ENCODE measurements at places on chromosomes 4 and X. TPM values are rescaled to one million over a fixed set of nuclear protein-coding genes. Genes with fewer than 3 reads are reported as not detected.

Gene CXorf49
- polyA plus RNA-seq, result not detected

Gene AREG
- polyA plus RNA-seq, result 46.3 TPM

Gene BRS3
- polyA plus RNA-seq, result not detected

DNA sequence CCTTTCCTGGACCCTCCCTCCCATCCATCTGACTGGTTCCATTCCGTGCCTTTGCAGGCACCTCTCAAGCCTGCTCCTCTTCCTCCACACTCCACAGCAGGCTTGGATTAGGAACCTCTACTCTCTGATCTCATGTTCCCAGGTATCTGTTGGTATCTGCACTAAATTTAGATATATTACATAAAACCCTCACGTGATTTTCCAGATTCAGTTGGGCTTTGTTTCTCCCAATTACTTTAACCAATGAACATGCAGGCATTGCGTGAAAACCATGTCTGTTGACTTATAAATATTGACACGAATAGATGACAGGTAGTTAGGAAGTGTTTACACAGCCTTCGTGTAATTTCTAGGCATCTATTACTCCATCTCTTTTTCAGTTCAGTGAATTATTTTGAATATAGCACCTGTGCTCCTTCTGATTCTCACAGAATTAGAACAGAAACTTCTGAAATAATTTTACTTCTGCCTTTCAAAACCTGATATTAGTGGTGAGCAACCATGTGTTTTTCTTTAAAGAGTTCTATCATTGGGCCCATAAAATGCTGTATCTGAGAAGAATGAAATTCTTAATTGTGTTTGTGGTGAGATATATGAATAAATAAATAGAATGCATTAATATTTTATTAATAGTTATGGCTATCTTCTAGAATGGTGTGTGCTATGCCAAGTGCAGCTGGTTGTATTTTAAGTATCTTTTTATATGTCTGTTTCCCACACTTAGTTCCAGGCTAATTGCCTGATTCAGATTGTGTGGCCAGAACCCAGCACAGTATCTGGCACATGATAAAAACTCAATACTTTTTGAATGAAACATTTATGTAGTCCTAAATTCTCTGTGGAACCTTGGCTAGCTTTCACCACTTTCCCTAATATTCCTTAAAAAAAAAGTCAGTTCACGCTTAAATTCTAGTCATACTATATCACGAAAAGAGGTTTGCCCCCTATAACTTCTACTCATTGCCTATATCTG, 304.8 kb downstream of the QDPR start:
- no peak for DNase-seq

Gene MAGEA10
- not detected for polyA plus RNA-seq

- peak; percentile 0 for DNase-seq
Measured at GRCh38 chr4:121827853-121828252, 4.2 kb upstream of the CCNA2 start.

DNA sequence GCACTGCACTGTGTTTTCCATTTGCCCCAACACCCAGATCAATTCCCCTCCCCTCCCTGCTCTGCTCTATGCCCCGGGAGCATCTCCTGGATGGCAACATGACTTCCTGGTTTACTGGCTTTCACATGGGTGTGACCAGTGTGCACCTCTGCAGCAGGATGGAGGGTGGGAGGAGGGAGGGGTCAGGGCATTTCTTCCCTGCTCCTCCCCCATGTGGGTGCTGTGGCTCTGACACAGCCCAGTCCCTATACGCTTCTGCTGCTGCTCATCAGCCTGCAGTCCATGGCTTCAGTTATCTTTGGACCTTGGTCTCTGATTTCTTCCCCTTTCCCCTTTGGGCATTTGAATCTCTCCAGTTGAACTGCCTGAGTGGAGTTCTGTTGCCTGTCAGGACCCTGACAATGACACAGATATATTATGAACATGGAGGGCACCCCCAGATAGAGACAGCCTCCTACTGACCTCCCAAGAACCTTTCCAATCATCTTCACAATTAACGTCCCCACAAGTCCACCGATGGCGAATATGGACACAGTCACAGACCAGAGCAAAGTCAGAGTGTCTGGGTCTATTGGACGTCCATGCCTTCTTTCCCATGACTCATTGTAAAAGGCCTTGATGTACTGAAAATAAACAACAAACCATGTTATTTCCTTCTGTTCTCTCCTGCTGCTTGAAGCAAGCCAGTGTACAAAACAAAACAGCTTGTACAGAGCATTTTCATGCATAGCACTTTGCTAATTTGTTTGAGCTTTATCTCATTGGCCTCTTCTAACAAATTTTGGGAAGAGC, 24.8 kb downstream of the SLC2A9 start:
- peak; percentile 13 for DNase-seq

DNA sequence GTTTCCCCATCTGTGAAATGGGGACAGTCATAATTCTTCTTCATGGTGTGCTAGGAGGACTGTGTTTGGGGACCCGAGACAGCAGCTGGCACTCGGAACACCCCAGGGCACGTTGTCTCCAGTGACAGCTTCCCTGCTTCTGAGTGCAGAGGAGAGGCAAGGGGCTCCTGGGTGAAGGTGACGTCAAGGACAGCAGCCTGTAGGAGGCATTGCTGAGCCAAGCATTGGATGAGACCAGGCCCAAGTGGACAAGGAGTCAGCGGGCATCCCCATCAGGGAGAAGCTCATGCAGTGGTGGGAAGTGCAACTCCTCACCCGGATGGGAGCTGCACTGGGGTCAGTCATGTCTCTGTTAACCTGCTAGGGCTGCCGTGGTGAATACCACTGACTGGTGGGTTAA, 46.1 kb downstream of the EVC start:
- DNase-seq, result no peak

Gene NAP1L2
- polyA plus RNA-seq, result 1.8 TPM

DNA sequence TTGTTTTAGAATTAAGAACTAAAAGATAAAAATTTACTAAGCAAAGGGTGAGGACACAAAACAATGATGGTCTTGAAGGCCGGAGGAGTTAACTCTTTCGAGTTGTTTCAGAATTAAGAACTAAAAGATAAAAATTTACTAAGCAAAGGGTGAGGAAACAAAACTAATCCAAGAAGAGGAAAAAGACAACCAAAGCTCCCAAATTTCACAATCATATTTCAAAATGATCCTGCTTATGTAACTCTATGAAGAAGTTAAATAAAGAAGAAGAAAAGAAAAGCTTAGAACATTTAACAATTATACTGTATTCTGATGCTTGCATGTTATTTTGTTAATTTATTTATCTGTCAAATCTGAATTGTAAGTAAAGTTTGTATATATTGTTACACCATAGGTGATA, 154.8 kb upstream of the SLIT2 start:
- no peak for DNase-seq
